ENCODE measurements at places on chromosomes 1 and 21.

DNA sequence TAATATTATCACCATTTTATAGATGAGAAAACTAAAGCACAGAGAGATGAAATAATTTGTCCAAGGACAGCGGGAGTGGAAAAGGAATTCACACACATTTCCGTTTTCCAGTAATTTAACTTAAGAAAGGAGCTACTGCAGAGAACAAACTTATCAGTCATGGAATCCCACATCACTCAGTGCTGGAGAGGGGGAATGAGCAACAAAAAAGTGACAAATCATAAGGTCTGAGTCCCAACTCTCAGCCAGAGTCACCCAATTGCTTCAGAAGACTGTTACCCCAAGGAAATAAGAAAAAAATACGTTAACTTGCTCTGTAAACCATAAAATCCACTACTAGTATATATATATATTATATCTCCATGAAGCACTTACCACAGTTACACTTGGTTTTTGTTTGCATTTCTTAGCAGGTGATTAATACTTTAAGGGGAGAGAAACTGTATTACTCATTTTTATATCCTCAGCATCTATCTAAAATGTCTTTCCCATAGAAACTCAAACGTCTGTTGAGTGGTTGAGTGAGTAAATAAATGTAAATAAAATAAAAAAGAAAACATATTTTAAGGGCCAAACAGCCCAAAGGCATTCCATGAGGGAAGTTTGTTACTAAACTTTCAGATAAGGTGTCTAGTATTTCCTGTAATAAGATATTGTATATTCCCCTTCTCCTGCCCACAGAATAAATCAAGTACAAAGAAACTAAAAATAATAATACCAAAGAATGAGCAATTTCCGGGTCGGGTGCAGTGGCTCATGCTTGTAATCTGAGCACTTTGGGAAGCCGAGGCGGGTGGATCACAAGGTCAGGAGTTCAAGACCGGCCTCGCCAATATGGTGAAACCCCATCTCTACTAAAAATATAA lies 76.8 kb downstream of the SLC45A1 start:
- DNase-seq, result no peak

- DNase-seq, result no peak
Observed at GRCh38 chr1:57232500-57232899, 191.4 kb downstream of the DAB1 start.

- DNase-seq, result no peak
Observed at GRCh38 chr1:182246783-182247182, 144.8 kb downstream of the GLUL start.

DNA sequence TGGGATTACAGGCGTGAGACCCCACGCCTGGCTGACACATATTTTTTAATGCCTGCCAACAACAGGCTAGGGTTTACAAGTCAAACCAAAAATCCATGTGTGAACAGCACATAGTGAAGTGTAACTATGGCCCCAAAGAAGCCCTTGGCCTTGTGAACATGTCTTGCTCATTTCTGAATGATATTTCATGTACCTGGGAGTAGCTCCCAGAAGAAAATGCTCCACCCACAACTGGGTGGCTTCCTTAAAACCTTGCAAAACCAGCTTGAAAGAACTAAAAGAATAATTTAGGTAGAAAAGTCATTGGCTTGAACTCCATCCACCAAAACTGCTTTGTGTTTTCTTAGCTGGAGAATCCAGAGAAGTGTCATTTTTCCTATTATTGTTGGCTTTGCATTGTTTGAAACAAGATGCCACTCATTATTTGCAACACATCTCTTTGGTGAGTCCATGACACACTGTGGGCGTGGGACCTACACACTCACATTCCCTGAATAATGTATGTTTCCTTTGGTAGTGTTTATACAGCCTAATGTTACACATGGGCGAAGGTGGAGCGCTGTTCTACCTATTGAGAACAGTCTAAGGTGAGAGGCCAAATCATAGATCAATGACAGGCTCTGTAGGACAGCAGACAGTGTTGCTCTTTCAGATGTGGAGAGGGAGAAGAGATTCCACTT lies 28.5 kb upstream of the SDE2 start:
- no peak for DNase-seq

DNA sequence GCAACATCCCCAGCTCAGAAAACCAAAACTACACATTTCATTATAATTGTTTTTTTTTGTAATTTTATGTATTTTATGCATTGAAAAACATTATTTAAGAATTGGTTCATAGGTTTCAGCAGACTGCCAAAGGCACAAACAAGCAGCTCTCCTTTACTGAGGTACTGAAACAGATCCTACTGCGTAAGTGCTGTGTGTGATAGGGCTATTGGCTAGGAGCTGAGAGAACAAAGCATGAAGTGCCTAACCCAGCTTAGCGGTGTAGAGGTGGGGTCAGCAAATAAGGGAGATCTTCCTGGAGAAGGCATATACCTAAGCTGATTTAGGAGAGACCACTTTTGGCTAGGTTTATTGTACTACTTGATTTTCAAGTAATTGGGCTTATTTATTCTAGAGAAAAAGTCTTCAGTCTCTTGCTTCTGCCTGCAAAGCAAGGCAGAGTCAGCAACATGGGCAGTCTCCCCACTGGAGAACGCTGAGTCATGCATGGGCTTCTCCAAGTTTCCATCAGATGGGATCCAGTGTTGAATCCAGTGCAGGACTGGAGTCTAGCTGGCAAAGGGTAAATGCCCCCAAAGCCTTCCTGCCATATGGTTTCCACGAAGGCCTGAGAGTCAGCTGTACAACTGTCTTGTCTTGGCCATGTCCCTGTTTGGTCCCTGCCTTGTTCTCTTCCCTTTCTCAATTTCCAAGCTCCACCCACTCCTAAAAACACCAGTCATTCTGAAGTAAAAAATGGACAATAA lies 18.0 kb upstream of the YTHDF2 start:
- DNase-seq, result no peak

DNA sequence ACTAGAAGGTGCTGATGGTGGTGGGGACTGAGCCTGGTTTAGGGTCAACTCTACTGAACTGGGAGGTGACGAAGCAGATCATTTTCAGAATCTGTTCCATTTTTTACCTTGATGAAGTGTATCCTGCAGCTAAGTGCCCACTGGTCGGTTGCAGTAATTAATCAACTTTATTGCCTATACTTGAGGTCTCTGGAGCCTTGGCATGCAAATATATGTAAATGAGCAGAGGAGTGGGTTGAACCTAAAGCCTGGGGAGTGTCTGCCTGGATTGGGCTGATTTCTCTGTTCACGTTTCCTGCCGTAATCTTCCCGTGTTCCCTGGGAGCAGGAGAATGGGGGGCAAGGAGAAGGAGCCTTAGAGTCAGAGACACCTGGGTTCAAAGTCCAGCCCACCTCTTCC lies 286.8 kb downstream of the PTPRU start:
- DNase-seq, result no peak

DNA sequence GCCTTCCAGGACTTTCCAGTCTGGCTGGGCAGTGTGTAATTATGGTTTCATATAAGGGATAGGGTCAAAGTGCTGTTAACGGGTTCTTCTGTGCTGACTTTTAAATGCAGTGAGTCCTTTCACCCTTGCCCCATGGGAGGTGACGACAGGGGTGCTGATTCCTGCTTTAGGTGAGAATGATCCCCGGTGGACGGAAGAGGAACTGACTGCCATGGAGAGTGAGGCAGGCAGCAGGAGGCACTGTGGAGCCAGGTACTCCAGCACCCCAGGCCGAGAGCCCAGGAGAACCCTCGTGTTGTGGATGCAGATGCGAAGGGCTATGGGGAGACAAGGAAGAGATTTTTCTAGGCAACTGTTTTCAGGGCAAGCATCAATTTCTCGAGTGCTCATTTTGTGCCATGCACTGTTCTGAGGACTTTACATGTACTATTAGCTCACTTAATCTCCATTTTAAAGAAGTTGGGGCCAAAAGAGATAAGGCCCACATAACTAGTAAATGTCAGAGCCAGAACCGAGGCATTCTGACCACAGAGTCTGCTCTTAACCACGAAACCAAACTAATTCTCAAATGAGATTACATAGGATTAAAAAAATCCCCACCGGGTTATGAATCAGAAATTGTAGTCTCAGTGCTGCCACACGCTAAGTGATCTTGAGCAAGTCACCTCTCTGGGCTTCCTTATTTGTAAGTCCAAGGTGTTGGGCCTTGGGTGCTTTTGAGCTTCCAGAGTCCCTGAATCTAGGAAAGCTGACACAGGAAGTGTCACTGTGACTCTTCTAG lies 28.2 kb downstream of the STPG1 start:
- no peak for DNase-seq

GRCh38 chr1:24919791-24920532 lies 10.1 kb downstream of the RUNX3 start:
- DNase-seq, result no peak

GRCh38 chr1:197924516-197925123 lies 7.4 kb downstream of the LHX9 start:
- peak; percentile 37 for DNase-seq

GRCh38 chr1:24900486-24900849 lies 29.6 kb downstream of the RUNX3 start:
- no peak for DNase-seq

DNA sequence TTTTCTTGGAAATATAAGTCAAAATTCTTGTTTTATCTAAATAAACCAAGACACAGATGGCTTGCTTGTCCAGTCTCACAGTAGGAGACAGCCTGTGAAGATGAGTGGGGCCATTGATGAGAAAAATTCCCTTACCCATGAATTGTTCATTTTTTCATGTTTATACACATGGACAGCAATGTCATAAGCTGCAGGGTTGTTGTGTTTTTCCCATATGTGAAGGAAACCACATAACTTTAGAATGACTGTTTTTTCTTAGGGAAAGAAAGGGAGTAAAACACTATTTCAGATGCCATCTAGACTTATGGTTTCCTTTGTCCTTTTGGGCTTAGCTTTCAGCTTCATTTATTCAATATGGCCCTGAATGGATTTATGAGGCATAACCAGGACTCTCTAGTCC lies 622.5 kb upstream of the NR5A2 start:
- no peak for DNase-seq

DNA sequence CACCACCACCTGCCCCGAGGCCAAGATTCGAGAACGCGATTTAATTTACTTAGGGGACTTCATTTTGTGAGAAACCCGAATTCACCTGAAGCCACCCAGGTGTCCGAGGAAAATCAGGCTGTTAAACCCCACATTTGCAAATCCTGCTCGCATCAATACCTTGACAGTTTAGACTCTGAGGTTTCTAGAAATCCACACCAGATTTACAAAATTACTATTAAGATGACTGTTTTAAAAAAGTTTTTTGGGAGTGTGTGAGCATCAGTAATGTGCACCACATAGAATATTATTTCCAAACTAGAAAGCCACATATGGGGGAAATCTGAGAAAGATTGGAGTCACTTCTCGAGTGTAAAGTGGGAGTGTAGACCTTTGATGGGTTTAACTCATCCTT lies 685 bp downstream of the RIMKLA start:
- DNase-seq, result no peak

GRCh38 chr1:231418101-231418740 lies 3.9 kb downstream of the EGLN1 start:
- DNase-seq, result no peak

- no peak for DNase-seq
Observed at GRCh38 chr1:32491386-32491785, 26.5 kb downstream of the ZBTB8B start.

DNA sequence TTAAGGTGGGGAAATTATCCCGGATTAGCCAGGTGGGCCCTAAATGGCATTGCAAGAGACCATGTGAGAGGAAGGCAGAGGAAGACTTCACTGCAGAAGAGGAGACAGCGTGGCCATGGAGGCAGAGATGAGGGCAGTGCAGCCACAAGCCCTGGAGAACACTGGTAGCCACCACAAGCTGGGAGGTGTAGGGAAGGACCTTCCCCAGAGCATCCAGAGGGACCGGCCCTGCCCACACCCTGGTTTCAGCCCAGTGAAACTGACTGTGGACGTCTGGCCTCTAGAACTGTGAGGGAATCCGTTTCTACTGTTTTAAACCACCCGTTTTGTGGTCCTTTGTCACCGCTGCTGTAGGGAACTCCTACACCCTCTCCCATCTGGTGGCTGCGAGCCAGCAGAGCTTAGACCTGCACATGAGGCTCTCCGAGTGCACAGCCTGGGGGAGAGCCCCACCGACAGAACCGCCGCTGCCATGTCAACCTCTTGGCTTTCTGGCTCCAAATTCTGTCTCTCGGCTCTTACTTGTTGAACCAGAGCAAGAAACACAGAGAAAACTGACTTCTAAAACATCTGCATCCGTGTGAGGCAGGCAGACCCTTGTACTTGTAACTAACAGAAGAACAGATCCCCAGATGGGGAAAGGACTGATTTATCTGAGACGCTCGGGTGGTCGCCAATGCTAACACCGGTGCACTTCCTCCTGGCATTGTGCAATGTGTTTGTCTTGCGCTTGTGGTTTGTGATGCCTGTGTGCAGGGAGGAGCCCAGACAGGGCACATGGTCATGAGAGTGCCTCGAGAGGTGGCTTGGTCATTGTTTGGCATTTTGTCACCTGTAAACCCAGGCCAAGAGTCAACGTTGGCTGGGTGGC lies 90.8 kb upstream of the TMPRSS2 start:
- DNase-seq, result no peak

- no peak for DNase-seq
Observed at GRCh38 chr21:24628046-24628445, 979.2 kb downstream of the MRPL39 start.

DNA sequence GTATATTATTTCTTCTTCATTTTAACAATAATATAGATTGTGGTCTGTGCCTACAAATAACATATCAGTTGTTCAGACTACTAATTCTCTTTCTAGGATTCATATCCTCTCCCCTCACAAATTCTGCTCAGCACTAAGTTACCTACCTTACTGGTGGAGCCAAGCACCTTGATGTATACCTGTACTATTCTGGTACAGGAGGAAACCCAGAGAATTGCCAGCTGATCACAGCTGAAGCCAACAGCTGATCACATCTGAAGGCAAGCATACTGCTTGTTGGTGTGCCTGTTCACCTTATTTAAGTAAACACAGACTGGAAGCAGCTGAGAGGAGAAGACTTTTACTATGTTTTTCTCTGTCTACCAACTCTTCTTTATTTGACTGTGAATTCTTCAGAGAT lies 101.8 kb downstream of the PBX1 start:
- no peak for DNase-seq

GRCh38 chr1:44775930-44776729 lies 790 bp downstream of the RPS8 start:
- peak; percentile 52 for DNase-seq

GRCh38 chr1:51433972-51434510 lies 85.0 kb downstream of the EPS15 start:
- DNase-seq, result no peak

All from CD4-positive, alpha-beta T cell treated with Interleukin-15 for 1 hour (primary cell).